ENCODE measurements at places on chromosomes 3 and 15.

GRCh38 chr15:45550436-45550835, 27.9 kb upstream of the SLC30A4 start:
- DNase-seq = no peak

DNA sequence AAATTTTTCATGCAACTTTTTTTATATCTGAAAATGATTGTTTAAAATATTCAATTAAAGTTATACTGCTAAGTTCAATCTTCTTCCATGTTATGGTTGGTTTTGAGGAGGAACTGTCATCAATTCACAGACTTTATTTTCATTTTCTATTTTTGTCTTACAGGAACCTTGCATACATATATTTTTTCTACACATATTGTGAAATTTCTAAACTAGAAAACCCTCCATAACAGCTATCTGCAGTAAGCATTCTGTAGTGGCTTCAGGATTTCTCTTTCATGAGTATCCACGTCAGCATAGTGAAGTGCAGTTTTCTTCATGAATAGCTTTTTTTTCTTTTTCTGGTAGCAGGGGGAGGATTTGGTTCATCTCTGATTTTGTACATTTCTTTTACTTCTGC, 48.2 kb downstream of the ATR start:
- no peak for DNase-seq

GRCh38 chr15:70103880-70104626, 6.3 kb upstream of the TLE3 start:
- DNase-seq = no peak

DNA sequence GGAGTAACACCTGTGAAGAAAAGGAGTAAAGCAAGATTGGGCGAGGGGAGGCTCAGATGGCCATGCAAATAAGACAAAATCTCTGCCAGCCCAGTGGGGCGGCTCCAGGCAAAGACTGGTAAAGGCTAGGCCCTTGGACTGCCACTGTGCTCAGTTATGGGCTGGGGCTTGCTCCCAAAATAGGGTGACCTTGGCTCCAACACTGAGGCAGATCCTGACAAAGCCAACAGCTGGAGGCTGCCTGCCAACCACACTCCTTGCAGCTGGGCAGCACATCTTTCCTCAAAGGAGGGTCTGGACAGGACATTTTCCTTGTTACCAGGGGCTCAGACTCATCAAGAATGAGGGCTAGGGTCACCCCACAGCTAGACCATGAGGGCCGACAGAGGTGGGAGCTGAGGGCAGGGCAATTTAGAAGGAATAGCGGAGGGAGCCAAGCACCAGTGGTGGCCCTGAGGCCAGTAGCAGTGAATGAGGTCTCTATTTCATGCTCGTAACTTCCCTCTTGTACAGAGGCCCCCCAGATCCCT, 86.1 kb downstream of the CHRD start:
- no peak for DNase-seq

- DNase-seq = no peak
Observed at GRCh38 chr3:182413061-182413460, 380.2 kb upstream of the ATP11B start.

DNA sequence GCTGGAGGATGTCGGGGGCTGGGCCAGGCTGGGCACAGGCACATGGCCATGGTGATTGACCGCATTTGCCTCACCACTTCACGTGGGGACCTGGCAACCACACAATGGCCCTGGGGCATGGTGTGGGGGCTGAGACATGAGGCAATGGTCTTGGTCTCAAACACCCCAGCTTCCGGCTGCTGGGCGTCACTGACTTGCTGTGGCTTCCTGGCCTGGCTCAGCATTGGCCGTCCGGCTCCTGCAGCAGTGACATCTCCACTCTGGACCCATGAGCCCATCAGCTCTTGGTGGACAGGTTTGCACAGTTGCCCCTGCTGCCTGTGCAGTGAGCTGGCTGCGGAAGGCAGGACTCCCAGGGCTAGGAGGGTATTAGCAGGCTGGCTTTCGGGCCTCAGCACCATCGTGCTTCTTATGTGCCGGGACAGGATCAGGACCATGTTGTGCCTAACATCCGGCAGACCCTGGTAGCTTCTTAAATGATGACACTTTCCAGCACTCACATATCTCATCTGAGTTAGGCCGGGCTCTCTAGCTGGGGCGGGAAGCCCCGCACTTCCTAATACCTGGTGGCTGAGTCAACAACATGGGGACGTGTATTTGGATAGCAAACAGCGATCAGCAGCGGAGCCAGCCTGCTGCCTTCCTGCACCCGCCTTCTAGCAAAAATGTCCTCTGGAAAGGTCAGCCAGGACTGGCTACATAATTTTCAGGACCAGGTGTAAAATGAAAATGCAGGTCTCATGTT, 34.1 kb downstream of the ZNF710 start:
- peak; percentile 51 for DNase-seq

DNA sequence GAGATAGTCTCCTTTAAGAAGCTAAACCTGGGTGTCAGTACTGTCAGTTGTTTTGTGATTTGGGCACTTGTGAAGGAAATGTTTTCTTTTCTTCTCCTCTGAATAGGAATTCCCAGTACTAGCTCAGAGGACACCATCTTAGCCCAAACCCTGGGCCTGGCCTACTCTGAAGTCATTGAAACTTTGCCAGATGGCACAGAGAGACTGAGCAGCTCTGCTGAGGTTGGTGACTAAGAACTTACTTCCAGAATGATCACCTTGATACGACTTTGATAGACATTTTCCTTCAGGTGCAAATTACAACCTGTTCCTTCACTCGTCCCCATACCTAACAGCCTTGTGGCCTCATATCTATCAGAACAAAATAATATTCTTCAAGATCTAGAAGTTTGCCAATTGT, 100.2 kb downstream of the LARS2 start:
- no peak for DNase-seq

GRCh38 chr3:46684891-46685290, 8.6 kb downstream of the ALS2CL start:
- DNase-seq = no peak

DNA sequence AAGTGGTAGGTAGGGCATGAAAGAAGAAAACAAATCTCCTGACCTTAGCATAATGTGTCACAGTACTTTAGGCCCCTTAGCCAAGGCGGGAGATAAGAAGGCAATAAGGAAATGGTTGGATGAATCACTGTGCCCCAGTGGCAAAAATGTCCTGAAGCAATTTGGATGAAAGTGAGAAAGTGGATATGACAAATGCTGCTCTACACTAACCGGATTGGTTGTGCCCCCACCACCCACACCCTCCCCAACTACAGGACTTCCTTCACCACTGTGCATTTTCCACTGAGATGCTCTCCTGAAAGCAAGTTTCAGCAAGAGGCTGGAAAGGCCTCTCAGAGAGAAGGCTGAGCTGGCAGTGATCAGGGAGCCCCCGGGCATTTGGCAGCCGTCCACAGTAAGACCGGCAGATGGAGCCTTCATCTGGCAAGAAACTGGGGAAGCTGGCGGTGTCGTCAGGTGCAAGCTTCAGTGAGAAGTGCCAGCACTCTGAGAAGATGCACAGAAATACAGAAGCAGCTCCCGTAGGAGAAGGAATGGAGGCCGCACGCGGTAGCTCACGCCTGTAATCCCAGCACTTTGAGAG, 63.8 kb downstream of the ATP1B3 start:
- DNase-seq = peak; percentile 50

DNA sequence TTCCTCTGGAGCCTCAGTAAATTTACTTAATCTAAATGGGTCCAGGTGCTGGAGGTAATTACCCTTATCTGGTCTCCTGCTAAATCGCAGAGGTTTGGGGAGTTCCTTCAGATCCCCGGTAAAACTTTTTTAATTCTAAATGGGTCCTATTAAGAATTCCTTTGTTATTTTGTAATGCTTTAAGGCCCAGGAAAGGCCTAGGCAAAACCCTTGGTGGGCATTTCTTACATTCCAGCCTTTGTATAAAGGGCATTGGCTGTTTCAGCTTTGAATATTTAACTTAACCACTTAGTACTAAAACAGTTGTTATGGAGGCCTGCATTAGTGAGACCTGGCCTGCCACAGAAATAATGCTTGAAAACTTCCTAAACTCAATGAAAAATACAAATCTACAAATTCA, 14.9 kb upstream of the ZNF662 start:
- no peak for DNase-seq

DNA sequence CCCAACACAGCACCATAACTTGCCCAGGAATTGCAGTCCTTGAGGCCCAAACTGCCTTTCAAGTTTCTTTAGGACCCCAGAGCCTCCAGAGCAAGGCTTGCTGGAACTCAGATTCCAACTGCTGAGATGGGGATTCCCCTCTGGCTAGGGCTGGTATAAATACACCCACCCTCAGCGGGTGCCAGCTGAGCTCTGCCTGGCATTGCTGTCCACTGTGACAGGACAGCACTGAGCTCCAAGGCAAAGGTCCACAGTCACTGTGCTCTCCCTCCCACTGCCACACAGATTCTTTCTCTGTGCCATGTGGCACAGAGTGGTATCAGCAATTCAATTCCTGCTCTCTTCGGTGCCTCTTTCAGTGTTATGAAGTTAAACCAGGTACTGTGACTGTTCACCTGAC, 304.2 kb upstream of the LMCD1 start:
- DNase-seq = no peak

DNA sequence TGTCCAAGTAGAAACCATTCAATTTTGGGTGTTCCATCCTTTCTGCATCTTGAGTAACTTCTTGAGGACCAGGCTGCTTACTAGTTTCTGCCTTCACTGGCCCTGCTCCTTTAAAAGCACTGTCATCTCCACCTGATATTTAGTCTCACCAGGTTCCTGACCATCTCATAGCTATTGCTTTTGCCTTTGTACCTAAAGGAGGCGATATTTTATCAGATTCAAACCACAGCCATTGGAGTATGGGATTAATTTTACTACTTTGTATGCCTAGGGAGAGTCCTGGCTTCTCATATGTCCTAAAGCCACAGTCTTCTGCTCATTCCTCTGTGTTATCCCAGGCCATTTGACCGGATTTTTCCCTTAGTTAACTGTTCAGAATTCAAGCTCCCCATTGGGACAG, 51.8 kb upstream of the RFX7 start:
- DNase-seq = no peak

- no peak for DNase-seq
Observed at GRCh38 chr3:143536817-143537535, 311.3 kb downstream of the SLC9A9 start.

GRCh38 chr15:64542091-64542490, 81.7 kb downstream of the ZNF609 start:
- DNase-seq = no peak

DNA sequence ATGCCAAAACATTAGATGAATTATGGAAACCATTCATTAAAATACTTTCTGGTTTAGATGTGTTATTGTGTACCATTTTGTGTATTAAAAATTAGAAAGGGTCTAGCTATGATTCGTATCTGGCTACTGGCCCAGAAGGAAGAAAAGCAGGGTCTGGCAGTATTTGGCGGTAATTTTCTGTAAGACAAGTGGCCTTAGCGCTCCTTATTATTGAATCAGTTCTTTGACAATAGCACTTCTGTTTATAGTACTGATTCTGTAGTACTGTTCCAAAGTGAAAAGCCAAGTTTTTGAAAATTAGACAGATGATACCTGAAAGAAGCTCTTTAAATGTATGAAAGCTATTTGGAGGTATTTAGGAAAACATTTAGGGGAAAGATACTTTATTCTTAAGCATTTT, 10.2 kb downstream of the GLCE start:
- DNase-seq = no peak

- peak; percentile 43 for DNase-seq
Observed at GRCh38 chr15:98881526-98882520, 125.8 kb downstream of the PGPEP1L start.

- DNase-seq = peak; percentile 61
Observed at GRCh38 chr3:186021673-186022362, 84.0 kb upstream of the TRA2B start.

DNA sequence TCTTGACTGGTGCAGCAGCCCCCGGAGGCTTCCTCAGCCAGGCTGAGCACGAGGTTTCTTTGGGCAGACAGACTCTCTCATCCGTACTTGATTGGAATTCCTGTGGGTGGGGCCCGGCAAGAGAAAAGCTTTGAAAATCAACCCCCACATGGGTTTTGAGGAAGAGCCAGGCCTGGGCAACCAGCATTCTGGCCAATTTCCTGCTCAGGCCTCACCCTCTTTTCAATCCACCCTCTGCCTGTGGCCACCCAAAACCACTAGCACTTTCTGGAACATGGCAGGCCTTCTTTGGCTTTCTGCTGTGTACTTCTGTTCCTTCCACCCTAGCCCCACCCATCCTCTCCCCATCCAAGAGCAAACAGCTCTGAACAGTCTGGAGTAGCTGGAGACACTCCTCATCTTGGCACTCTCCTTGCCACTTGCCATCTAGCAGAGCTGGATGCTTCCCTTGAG, 5.9 kb downstream of the MYO5C start:
- DNase-seq = peak; percentile 6

- no peak for DNase-seq
Observed at GRCh38 chr3:185290266-185290665, 36.4 kb upstream of the EHHADH start.

GRCh38 chr15:70343961-70344621, 246.4 kb upstream of the TLE3 start:
- DNase-seq = no peak

DNA sequence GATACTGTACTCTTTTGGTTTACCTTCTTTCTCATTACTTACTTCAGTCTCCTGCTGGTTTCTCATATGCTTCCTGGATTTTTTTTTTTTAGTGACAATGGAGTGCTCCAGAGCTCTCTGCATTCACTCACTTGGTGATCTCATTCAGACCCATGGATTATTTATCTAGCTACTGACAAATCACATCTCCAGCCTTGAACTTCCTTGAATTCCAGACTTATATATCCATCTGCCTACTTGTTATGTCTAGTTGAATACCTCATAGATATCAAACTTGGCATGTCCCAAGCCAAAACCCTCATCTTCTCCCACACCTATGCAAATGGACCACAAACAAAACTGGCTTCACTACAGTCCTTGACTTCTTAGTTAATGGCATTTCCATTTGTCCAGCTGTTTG, 234.7 kb upstream of the ZPLD1 start:
- DNase-seq = no peak

- DNase-seq = no peak
Observed at GRCh38 chr3:126021224-126021623, 52.2 kb downstream of the ROPN1B start.

- peak; percentile 35 for DNase-seq
Observed at GRCh38 chr3:102053375-102053989, 204.2 kb downstream of the NFKBIZ start.

- DNase-seq = peak; percentile 67
Observed at GRCh38 chr3:27659279-27660021, 62.7 kb downstream of the EOMES start.

DNA sequence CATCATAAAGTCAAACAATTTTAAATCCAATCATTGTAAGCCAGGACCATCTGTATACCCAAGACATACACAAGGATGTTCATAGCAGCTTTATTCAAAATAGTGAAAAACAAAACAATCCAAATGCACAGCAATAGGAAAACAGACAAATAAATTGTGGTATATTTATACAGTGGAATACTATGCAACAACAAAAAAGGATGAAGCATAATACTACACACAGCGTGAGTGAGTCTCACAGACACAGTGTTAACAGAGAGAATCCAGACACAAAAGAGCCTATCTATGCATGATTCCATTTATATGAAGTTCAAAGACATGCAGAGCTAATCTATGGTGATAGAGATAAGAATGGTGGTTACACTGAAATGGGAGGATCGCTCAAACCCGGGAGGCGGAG, 5.6 kb upstream of the MUC20 start:
- DNase-seq = no peak
